GM13976 (cell line): ENCODE measurements at places on chromosomes 5 and 9.

- no peak for DNase-seq
Measured at GRCh38 chr9:3032898-3033297, 189.0 kb upstream of the PUM3 start.

- DNase-seq: peak; percentile 85
Measured at GRCh38 chr9:132169672-132170392, 8.0 kb downstream of the NTNG2 start.

- no peak for DNase-seq
Measured at GRCh38 chr9:89994988-89995613, 390.3 kb downstream of the GADD45G start.

DNA sequence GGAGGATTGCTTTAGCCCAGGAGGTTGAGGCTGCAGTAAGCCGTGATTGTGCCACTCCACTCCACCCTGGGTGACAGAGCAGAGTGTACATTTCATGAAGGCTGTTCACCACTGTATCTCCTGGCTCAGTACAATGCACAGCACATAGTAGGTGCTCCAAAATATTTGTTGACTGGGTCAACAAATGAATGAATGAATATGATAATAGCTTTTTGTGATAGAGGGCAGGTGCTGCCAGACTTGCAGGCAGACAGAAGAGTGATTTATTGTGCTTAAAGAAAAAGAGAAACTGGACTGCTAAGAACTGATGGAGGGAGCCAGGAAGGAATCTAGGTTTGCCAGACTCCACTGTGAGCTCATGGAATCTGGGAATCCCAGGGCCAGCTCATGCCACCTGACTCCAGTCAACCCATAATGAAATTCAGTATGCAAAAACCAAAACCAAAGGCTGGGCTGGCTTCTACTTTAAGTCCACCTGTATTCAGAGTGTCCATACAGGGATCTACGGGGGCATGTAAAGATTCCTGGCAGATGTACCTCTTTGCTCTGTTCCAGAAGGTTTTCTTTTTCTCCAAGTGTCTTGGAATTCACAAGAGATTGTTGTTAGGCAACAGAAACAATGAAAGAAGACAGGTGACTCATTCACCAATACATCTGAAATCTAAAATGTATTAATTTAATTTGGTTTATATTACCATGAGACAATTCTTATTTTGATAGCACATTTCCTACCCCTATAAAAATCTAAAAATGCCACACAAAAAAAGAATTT is 15.5 kb upstream of the CTNNA1 start:
- DNase-seq: no peak

DNA sequence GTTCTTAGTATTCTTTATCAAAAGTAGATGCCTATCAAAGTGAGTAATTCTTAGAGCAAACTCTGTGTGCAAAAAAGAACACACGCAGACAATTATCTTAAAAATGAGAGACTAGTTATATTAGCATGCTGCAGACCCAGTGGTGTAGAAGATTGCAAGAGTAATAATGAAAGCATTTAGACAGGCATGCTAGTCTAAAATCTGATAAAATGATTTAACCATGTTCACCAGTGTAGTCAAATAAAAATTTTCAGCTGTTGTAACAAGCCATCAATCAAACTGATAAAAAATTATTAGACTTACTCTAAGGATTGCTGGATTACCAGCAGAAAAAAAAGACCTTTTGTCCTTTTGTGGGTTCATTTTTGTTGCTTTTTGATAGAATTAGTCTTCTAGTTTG is 241.9 kb upstream of the TLE4 start:
- no peak for DNase-seq

GRCh38 chr9:136016572-136017288 is 55.6 kb upstream of the UBAC1 start:
- DNase-seq: no peak

- no peak for DNase-seq
Measured at GRCh38 chr5:57231607-57232006, 57.7 kb downstream of the GPBP1 start.

DNA sequence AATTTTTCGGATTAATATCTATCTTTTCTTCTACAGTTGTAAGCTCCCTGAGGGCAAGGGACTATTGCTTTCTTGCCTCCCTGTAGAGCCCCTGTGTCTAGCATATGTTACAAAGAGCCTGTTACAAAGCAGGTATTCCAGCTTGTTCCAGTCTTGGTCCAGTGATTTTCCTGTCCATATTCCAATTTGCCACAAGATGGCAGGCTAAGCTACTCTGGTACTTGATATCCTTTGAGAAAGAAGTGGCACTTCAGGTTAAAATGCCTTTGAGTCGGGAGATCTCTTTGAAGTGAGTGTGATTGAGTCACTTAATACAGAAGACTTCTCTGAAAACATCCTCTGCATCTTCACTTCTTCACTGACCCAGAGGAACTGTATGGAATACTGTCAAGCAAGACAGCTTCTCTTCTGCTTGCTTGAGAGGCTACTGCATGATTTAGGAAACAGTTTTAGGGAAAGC is 24.5 kb downstream of the CAVIN4 start:
- DNase-seq: no peak

GRCh38 chr5:127702926-127703561 is at the start of gene CCDC192:
TSS of gene CCDC192 (plus strand) at chr5:127703391. CDS start at chr5:127703446, 55 bp downstream.
- no peak for DNase-seq

DNA sequence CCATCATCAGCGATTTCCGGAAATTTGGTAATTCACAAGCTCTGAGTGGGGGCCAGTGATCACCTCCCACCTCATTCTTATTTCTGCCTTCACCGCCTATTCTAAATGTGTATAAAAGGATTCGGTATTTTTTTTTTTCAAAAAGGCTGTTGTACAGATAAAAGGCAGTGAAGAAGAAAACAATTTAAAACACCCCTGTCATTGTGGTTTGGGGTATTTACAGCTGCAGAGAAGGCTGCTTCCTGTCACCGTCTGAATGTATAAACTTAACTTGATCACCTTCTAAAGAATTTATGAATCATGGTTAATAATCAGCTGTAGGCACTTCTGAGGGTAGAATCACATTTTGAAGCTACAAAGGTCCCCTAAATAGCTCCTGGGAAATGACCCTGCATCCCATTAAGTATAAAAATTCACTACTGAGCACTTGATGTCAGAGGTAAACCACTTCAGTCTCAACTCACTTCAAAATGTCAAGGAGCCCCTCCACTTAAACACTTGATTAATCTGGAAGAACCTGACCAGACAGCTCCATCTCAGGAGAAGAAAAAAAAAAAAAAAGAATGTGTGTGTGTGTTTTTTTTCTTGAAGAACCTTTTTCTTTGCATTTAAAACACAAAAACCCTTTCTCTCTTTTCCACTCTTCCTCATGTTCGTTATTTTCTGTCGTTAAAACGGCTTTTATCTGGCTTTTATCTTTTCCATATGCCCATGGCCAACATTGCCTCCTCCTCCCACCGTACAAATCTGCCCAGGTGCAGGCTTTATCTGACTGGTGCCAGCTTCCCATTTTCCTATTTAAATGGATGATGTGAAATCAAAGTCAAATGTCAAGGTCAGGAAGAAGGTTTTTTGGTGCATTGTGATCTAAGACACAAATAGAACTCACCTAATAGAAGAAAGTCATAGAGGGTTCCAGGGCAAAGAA is 291.2 kb downstream of the IRX1 start:
- DNase-seq: no peak

DNA sequence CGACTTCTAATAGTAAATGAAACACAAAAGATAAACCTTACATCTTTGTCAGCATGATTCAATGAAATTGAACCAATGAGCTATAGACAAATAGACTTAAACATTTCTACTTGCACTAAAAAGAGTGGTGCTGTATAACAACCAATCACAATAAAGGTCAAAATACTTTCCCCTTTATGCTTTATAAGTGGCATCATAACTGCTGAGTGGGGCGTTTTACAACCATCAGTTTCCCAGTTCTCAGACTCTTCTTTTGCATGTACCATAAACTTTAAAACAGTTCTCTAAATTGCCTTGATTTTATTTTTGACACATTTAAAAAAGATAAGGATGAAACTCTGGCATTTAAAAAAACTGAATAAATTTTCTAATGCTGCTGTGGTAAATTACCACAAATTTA is 356.2 kb downstream of the NNT start:
- no peak for DNase-seq

GRCh38 chr9:84781458-84781857 is 111.9 kb downstream of the NTRK2 start:
- peak; percentile 11 for DNase-seq

DNA sequence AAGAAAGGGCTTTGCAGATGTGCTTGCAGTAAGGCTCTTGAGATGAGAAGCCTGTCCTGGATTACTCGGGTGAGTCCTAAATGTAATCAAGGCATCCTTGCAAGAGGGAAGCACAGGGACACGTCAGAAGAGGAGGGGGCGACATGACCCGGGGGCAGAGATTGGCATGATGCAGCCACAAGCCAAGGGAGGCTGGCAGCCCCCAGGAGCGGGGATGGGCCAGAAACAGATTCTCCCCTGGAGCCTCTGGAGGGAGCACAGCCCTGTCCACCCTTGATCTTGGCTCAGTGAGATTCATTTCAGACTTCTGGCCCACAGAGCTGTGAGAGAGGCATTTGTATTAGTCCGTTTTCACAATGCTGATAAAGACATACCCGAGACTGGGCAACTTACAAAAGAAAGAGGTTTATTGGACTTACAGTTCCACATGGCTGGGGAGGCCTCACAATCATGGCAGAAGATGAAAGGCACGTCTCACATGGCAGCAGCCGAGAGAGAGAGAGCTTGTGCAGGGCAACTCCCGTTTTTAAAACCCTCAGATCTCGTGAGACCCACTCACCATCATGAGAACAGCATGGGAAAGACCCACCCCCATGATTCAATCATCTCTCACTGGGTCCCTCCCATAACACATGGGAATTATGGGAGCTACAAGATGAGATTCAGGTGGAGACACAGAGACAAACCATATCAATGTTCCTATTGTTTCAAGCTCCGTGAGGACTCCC is 76.1 kb downstream of the ADAMTS2 start:
- DNase-seq: no peak

GRCh38 chr5:122192497-122193496 is 63.5 kb downstream of the ZNF474 start:
- DNase-seq: peak; percentile 29

GRCh38 chr5:111385051-111385450 is 127.3 kb downstream of the STARD4 start:
- DNase-seq: no peak
